Activated T-cell treated with anti-CD3 and anti-CD28 coated beads, Interleukin-2, amount 50 U/mL, for 1 hour (primary cell): ENCODE measurements at places on chromosomes 11 and 22.
A peak's percentile ranks its signal among the peaks of the same experiment; 100 is the strongest.

DNA sequence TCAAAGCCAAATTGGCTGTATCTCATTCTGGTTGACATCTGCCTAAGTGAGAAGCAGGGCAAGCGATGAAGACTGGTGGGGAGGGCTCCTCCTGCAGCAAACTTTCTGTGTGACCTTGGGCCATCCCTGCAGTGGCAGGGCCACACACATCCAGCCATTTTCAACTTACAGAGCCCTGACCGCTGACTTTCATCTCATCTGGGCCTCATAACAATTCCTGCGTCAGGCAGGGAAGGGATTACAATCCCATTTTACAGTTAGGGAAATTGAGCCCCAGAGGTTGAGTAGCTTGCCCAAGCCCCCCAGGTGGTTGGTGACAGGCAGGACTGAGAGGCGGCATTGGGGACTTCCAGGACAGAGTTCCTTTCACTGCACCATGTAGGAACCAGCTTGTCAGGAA is 21.9 kb downstream of the TPBGL start:
- no peak for DNase-seq

DNA sequence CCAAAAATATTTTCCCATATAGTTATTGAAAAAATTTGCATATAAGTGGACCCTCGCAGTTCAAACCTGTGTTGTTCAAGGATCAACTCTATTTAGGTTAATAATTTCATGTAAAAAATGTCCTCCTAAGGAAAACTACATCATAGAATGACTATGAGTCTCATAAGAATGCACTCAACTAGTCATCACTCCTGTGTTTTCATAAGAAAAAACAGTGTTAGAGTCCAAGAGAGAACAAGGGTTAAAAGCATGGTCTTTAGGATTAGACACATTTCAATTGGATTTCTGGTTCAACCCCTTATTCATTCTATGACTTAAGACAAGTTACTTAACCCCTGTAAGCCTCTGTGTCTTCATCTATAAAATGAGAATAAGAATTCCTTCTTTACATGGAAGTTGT is 5.1 kb downstream of the PARVA start:
- no peak for DNase-seq

GRCh38 chr22:46509416-46510089 is 27.9 kb downstream of the CELSR1 start:
- no peak for DNase-seq

DNA sequence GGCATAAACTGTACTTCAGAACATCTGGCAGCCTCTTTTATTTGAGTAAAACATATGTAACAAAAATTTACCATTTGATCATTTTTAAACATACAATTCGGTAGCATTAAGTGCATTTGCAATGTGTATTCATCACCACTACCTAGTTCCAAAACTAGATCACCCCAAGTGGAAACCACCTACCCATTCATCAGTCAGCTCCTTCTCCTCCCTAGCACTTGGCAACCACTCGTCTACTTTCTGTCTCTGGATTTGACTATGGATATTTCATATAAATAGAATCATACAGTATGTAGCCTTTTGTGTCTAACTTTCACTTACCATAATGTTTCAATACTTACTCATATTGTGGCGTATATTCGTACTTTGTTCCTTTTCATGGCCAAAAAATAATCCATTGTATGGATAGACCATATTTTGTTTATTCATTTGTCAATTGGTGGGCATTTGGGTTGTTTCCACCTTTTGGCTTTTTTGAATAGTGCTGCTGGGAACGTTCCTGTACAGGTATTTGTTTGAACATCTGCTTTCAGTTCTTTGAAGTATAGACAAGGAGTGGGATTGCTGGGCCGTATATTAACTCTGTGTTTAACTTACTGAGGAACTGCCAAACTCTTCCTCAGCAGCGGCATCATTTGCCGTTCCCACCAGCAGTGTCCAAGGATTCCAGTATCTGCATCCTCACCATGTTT is 27.2 kb upstream of the ADORA2A start:
- DNase-seq = no peak

GRCh38 chr11:131678658-131679340 is 308.4 kb downstream of the NTM start:
- no peak for DNase-seq

DNA sequence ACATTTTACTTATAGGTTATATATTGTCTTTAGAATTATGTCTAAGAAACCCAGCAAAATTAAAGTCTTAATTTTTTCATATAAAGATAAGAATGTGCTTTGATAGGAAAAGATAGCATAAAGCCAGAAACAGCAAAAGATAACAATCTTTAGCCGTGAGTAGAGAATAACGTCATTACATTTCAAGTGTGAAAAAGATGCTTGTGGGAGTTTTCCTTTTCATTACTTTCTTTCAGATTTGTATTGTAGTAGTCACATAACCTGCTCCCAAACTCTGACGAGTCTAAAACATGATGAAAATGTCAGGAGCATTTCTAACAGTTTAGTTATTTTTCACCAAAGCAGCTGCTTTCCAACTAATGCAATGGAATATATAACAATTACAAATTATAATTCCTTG is 31.3 kb downstream of the ARFGAP3 start:
- DNase-seq = no peak

DNA sequence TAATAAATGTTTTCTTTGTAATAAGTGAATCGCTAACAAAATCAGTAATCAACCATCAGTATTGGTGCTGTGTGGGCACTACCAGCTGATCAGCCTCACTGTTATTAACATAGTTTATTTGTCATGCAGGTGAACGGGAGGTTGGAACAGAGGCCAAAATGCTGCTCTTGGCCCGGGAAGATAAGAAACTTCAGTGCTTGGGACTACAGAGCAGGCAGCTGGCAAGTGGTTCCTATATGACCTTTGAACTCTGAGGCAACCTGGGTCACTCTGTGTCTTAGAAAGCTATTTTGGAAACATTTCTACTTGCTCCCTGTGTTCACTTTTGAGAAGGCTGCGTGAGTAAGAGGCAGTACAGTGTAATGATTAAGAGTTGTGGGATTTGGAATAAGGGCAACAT is 36.5 kb upstream of the DNAJB13 start:
- DNase-seq = no peak

DNA sequence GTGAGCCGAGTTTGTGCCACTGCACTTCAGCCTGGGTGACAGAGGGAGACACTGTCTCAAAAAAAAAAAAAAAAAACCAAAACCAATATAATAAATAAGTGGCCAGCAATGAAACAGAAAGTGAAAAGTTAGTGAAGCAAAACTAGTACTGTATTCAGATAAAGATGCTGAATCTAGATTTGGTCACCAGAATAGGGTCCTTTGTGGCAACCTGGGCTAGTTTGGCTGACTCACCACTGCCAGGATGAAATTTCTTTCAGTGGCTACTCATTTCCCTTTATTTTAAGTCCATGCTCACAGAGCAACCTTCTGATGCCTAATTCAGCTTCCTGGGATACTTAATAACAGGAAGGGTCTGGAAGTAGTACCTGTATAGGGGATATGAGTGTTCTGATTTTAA is 26.0 kb downstream of the LIMK2 start:
- no peak for DNase-seq

GRCh38 chr11:77252555-77253270 is 48.8 kb downstream of the GDPD4 start:
- no peak for DNase-seq

GRCh38 chr22:48891688-48892577 is 935.7 kb downstream of the BRD1 start:
- DNase-seq = peak; percentile 3

DNA sequence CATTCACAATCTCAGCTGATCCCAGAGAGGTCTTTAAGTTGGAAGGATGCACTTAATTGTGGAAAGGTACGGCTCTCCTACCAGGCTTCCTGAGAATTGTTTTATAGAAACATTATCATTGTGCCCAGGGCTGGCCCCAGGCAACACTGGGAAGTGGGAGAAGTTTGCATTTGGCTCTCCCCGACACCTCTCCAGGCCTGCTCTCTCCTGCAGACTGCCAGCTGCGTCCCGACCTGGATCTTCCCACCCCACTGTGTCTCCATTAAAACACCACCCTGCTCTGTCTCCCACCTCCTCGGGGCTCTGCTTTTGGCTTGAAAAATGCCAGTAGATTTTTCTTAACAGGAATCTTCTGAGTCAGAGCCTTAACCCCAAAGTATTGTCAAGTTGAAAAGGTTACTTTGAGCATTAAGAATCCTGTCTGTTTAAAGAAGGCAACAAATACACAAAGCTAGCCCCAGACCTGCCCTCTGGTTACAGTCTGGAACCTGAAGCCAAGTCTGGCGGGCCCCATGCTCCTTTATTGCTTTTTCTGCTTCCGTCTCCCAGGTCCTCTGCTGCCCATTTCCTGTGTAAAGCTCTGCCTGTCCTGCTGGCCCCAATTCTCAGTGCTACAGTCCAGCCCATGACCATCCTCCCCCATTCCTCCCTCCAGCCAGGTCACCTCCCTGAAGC is 530.2 kb downstream of the SOX6 start:
- DNase-seq = no peak

- DNase-seq = peak; percentile 43
These were observed 18.2 kb downstream of the ADM start for GRCh38 chr11:10322830-10323792.

GRCh38 chr11:6319704-6320410 is 444 bp downstream of the CAVIN3 start:
- no peak for DNase-seq

GRCh38 chr11:69339041-69339733 is 45.2 kb downstream of the MYEOV start:
- DNase-seq = no peak

- no peak for DNase-seq
These were observed 11.0 kb downstream of the RBFOX2 start for GRCh38 chr22:36017651-36018091.

DNA sequence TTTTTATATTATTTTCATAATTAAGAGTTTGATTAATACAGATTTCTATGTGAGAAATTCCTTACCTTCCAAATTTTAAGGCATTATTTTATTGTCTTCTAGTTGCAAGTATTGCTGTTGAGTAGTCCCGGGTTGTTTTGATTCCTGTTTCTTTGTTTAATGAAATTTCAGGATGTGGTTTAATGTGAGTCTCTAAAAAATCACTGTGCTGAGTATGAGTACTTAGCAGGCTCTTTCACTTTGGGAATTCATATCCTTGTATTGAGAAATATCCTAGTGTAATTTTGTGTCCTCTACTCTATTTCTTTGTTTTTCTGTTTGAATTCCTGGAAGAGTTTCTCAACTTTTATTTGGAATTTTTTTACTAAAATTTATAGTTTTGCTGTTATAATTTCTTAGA is 113.2 kb downstream of the TMEM135 start:
- DNase-seq = no peak

DNA sequence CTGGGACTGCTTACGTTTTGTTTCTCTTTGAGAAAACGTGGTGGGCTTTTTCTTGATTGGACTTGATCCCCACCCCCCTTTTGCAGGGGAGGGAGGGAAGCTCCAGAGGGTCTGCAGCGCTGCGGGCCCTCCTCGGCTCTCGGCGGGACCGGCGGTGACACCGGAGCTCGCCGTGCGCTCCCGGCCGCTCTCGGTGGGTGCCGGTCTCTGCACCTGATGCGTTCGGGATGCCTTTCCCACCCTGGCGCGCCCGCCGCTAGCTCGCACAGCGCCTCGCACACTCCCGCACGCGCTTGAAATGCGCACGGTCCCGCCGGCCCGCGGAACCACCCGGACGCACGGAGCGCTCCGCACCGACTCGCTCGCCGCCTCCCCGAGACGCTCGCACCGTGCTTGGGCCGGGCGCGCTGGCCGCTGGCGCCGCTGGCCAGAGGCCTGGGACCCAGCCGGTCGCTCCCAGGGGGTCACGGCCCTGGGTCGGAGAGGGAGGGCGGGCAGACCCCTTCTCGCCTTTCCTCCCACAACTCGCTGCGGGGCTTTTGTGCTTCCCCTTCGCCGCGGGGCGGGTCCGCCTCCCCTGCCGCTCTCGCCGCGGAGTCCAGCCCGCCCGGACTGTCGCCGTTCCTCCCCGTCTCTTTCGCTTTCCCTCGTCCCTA is 1.0 kb downstream of the ZBTB16 start:
- peak; percentile 55 for DNase-seq

DNA sequence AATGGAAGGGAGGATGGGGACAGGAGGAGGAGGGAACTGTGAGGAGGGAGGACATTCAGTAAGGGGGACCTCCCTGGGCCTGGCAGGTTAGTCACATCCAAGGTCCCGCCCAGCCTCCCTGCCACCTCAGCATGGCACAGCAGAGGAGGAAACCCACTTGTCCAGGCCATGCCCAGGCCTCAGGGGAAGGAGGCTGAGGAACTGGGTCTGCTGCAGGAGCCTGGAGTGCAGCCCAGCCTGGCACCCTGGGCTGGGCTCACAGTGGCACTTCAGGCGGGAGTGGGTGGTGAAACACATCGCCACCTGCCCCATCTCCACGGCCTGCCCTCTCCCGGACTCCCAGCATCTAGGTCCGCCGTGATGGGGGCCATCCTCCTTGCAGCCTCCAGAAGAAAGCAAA is 17.2 kb upstream of the KLHL35 start:
- DNase-seq = no peak

DNA sequence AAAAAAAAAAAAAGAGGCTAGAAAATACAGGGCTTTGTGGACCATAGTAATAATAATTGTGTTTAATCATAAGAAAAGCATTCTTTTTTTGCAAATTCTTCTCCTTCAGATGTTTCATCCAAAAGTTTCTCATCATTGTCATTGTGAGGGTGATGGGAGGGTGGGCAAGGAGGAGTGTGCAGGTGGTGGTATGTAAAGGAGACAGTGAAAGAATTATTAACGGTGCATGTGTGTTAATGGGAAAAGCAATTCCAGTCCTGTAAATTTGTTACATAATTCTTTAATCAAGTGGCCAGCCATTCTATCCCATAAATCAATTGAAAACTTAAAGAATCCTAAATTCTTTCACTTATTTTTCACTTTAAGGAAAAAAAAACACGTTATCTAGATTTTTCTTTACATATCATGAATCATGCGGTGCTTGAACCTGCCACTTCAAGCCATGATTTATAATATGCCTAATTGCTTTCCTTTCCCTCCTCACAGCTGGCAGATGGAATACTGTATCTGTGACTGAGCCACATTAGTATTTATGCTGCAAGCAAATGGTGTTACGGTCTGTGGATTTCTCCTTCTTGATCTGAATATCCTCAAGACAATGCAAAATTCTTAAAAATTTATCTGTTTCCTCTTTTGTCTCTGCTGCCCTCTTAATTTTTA is 318.5 kb downstream of the JRKL start:
- no peak for DNase-seq

DNA sequence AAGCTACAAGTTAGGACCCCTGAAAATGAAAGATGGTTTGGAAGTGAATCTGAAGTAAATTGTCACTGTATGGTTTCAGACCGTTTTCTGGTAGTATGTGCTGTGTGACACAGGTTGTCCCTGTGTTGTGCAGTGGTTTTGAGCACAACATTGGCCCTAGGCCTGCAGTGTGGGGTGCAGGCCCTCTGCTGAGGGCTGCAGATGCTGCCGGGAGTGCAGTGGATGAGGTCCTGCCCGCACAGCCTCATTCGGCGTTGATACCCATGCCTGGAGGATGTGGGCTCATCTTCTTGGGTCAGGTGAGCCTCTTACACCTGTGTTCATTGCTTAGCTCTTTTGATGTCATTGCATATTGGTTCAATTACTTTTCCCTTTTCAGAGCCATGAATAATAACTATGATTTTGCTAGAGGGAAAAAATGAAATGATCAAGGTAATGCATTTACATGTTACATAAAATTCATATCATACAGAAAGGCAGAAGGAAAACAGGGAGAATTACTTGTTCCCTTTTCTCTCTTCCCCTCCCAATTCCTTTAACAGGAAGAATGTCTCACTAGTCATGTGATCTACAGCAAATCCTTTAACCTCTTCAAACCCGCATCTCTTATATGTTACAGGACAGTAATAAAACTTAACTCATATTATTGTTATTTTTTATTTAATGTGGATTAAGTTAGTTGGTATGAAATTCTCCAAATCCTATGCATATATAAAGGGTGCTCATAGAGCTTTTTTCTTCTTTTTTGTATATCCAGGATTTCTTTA is 48.7 kb downstream of the PTPRJ start:
- no peak for DNase-seq
